ENCODE measurements at places on chromosomes 5 and 9.

DNA sequence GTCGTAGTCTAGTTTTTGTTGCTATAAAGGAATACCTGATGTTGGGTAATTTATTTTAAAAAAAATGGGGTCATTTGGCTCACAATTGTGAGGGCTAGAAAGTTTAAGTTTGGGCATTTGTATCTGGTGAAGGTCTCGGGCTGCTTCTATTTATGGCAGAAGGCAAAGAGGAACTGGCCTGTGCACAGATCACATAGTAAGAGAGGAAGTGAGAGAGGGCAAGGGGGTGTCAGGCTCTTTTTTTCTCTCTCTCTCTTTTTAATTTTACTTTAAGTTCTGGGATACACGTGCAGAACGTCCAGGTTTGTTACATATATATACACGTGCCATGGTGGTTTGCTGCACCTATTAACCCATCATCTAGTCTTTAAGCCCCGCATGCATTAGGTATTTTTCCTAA, 453.3 kb downstream of the DIRAS2 start:
- no peak for DNase-seq

DNA sequence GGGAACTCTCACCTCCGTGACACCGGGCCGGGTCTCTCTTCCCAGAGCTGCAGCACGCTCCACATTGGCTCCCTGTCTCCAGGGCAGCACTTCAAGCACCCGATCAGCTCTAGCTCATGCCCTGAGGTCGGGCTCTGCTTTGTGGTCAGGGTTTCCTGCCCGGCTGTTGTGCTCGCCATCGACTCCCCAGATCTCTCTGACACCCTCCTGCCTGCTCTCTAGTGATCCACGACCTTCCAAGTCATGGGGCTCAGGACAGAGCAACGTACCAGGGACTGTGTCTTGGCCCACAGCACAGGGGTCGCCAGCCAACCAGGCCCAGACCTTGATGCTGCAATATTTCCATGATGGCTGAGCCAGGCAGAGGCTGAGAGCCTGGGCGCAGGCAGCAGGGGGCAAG, 45.1 kb downstream of the PRRT1B start:
- no peak for DNase-seq

GRCh38 chr9:115944166-115944948, 209.2 kb upstream of the PAPPA start:
- DNase-seq, result no peak

DNA sequence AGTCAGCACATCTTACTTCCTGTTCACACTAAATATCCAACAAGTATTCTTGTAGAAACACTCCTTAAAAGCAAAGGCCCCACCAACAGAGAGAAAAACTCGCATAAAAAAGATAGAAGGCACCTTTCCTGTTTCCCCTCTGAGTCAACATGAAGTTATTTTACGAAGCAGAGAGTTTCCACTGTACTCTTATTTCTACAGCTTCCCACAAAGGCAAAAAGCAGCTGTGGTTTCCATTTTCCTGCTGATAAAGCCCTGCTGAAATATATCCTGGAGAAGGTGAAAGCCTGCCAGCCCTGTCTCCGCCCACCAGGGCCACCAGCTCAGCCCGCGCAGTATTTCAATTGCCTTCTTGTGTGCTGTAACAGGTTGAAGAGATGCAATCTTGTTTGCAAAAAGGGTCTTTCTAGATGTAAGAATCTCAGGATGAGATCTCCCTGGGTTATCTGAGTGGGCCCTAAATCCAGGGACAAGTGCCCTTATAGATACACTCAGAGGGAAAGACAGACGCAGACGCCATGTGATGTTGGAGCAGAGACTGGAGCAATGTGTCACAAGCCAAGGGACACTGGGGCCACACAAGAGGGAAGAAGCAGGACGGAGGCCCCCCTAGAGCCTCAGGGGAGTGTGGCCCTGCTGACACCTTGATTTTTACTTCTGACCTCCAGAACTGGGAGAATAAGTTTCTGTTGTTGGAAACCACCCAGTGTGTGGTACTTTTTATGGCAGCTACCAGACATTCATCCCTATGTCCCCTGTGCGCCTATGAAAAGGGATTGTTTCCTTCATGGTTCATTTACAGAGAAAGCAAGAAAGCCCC, 19.9 kb downstream of the SEMA4D start:
- peak; percentile 67 for DNase-seq

DNA sequence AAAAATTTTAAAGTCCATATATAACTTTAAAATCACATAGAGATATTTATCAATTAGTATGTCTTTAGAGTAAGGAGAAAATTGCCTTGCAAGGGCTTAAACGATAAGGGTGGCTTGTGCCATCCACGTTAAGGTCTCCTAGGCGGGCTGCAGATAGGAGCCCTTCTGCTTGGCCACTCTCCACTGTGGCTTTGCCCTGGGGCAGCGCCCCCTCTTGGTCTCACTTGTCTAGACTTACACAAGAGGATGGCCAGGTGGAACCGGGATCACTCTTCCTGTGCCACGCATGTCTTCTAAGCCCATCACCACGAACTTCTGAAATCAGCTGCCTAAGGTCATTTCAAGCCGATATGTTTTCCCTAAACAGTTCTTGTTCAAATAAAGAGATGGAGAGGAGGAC, 2.9 kb downstream of the FPGS start:
- DNase-seq, result no peak

- DNase-seq, result no peak
These were observed 63.0 kb downstream of the TRIO start for GRCh38 chr5:14206028-14206725.

DNA sequence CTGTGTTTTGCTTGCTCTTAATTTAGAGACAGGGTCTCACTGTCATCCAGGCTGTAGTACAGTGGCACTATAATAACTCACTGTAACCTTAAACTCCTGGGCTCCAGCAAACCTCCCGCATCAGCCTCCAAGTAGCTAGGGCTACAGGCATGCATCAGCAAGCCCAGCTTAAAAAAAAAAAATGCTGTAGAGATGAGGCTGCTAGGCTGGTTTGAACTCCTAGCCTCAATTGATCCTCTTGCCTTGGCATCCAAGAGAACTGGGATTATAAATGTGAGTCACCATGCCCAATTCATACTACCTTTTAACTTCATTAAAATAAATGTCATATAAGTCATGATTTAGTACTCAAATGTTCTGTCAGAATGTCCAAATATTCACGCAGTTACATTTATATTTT, 2195.7 kb upstream of the C9orf72 start:
- DNase-seq, result no peak

GRCh38 chr5:96978812-96979449, 43.1 kb downstream of the LNPEP start:
- no peak for DNase-seq

- DNase-seq, result peak; percentile 33
These were observed 2.6 kb downstream of the NKD2 start for GRCh38 chr5:1011226-1011631.

- no peak for DNase-seq
These were observed 52.9 kb downstream of the ZDHHC21 start for GRCh38 chr9:14640294-14640693.

DNA sequence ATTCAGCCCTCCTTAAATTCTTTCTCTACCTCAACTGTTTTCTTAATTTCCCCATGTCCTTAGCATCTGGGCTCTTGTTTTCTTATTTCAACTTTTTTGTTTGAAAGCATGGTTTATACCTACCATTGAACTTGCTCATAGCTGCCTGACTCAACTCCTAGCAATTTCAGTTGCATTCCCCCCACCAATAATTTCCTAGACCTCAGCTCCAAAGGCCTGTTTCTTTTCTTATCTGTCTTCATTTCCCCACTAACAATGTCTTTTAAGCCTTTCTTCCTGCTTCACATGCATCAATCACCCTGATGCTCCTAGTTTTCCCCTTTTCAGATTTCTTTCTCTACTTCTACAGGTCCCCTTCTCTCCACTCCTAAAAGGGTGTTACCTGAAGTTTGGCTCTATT, 129.7 kb upstream of the PDE4D start:
- DNase-seq, result no peak

DNA sequence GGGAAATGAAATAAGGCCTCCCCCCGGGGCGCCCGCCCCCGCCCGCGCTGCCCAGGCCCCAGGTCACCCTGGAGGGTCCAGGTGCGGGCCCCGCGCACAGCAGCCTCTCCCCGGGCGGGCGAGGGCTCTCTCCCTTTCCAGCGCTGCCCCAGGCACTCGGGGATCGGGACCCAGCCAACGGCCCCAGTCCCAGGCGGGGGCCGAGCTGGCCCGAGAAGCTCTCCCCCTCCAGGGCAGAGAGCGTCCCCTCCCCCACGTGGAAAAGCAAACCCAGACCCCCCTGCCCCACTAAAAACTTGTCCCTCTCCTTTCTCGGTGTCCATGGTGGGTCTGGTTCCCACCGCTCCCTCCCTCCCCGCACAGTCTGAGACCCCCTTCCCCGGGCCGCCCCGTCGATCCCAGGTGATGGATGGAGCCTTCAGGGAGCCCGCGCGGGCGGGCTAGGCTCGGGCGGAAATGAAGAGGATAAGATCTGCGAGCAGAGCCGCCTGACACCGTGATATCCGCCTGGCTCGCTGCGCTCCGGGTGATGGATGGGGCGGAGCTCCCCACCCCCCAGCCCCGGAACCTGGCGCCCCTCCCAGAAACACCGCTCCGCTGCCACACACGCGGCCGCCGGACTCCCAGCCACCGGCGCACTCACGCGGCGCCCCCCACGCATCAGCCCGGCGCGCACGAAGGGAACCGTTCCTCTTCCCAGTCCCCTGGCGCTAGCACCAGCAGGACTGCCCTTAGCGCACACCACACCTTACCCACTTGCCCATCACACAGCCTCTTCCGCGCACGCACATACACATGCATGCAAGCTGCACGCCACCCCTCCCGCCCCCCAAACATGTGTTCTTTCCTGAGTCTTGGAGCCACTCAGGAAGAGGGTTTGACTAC, 81.7 kb upstream of the ZBTB43 start:
- peak; percentile 75 for DNase-seq

DNA sequence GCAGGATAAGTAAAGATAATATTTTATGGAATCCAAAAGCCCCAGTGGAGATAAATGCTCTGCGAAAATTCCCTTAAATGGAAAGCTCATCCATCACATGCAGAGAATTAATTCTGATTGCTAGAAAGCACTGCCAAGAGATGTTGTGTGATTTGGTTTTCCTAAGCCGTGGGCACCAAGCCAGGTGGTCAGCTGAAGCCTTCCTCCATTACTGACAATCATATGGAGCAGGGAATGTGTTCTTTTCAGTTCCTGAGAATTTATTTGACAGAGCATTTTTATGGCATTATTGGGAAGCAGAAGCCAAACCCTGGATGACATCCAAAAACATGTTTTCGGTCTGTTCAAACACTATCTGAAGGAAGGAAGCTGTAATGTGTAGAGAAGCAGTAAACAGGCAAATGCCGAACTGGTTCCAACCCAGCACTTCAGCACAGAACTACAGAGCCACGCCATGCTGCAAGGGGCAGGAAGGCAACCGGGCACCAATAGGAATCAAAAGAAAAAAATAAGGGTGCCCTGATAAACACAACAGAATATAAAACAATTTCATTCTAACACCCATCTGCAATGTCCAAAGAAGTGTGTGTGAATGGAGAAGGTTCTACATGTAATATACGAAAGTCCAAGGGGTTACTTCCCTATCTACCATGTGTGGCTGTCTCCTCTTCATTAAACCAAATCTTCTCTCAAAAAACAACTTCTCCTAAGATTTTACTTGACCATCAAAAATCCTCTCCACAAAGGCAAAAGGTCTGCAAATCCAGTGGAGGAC, 12.3 kb downstream of the ARSB start:
- no peak for DNase-seq

DNA sequence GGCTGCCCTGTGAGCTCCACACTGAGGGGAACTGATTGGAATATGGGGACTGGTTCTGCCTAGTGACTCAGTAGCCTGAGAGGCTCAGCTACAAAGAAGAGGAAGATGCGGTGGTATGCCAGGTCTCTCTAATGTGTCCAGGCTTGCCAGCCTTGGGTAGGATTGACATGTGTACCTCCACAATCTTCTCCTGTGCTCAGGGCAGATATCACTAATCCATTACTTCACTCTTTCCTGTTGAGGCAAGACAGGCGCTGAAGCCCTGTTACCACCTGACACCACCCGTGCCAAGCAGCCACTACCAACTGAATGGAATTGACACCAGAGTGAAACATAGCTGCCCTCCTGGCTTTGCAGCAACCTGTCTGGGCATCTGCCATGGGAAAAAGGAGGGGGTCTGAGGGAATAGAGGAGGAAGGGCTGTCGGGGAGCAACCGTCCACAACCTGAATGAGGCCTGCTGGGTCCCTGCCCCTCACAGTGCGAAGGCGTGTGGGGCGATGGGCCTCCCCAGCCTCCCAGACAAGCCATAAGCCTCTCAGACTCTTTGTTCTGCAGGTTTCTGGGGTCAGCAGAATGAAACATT, 114.7 kb upstream of the CXCL14 start:
- no peak for DNase-seq

DNA sequence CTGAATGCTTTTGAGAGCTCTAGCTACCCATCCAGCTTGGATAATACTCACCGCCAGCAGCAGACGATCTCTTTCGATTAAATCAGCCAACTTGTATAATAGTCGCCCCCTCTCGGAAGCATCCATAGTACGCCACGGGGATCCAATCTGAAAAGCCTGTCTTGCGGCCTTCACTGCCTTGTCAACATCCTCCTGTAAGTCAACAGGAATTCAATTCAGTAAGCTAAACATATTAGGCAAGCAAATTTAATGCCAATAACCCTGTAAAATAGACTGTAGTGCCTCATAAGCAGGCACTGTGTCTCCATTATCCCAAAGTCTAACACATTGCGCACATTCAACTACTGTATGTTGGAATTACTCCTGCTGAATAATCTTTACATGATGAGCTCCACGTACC, 22.0 kb downstream of the ALDH1A1 start:
- DNase-seq, result no peak

- no peak for DNase-seq
These were observed 60.9 kb downstream of the ANKRD55 start for GRCh38 chr5:56172241-56172640.

DNA sequence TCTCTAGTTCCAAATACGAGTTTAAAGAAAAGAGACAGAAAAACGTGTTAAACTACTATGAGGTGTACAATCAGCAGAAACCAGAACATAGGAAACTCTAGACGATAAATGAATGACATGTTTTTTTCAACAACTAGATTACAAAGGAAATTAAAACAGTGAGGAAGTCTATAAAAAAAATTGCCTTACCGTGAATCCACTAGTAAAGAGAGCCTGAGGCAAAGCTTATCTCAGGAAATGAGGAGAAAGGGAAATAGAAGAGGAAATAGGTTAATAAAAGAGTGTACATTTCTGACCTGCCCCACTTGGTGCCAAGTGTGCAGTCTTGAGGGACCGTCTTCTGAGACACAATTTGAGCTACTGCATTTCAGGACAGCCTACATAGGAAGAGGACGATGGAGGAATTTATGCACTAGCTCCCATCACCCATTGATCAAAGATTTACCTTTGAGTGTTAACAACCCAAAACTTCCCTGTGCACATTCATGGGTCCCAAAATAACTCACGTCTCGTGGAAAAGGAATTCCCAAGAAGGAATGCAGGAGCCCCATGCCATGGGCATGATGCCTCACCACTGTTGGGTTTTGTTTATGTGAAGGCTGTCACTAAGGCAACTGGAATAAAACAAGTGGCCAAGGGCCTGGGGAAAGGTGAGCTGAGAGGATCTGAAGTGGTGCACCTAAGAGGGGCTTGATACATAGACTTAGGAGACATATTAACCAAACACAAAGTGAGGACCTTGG, 53.6 kb upstream of the SLC1A3 start:
- no peak for DNase-seq

- no peak for DNase-seq
These were observed 227.2 kb upstream of the KLF9 start for GRCh38 chr9:70641631-70642030.

Data from central memory CD4-positive, alpha-beta T cell (primary cell).